Adipocyte (in vitro differentiated cells): ENCODE measurements at places on chromosomes 13 and 19.

GRCh38 chr19:7216373-7216902 is 77.8 kb downstream of the INSR start:
- DNase-seq: no peak

DNA sequence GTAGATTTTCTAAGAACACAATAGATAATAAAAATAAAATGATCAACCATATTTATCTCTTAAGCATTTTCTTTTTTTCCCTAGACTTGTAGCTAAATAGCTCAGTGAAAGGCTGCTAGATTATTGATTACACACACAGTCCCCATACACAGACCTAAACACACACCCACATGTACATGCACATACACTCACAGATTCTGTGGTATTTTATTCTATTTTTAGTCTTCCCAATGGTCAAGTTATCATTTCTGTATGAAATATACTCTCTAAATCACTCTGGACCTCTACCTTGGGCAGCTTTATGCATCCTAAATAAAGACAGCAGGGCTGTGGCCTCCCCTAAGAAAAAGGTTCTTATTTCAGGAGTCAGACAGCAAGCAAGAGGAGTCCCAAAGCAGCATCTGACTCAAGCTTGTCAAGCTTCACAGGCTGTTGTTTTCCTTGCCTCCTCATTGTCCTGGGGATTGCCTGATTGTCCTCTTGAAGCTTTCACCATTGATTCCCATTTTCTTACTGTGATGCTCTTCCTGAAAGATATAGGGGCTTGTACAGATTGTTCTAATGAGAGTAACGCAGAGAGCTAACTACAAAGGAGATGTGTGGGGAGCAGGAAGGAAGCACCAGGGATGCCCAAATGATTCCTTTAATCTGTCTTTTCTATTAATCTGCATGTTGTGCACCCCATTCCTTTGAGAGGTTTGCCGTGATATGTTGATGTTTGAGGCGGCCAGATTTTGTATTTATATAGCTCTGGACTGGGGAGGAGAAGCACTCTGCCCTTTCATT is 986.5 kb downstream of the PCDH17 start:
- DNase-seq: no peak

DNA sequence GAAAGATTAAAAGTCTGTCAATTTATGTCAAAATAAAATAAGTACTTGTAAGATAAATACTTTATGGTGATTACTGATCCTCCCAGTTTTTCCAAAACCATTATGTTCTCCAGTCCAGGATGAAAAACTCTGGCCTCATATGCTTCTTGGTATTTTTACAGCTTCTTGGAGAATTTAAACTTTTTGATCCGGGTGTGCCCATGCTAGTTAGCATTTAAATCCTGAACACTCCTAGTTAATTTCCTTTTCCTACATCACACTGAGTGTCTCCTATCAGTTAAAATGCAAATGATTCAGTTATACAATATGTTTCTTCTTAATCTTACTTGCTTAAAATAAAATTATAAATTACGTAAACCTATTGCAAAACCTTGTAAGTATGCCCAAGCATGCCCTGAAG is 499.9 kb upstream of the SLITRK6 start:
- no peak for DNase-seq

DNA sequence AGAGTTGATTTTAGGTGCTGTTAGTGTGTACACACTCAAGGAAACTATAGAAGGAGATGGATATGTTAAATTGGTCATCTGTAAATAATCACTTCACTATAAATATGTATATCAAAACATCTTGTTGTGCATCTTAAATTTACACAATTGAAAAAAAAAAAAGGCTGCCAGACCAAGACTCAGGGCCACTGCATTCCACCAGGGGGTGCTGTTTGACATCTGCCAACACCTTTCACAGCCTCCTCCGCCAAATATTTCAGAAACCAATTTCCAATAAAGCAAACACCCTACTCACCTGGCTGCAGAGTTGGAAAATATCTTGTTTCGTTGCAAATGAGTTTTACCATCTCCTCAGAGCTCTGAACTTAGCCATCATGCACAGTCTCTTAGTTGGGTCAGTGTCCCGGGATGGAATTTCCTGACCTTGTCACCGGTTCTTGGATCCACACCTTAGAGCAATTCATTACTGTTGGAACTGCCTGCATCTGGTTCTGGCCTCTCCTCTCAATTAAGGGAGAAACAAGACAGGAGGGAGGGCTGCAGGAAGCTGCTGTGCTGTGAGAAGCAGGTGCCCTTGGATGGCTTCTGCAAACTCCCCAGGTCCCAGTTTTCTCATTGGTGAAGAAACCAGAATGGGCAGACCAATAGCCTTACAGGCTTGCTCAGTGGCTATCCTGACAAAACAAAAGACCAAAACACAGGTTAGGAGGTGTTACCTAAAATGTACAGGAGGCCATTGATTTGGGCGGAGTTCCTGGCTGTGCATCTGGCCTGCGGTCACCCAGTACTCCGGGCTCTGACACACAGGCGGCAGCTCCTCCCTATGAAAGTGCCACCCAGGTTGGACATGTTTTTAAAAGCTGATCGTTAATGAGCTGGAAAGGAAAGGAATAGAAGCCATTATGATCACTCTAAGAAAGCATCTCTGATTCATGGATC is 746.6 kb downstream of the UQCRFS1 start:
- peak; percentile 66 for DNase-seq

DNA sequence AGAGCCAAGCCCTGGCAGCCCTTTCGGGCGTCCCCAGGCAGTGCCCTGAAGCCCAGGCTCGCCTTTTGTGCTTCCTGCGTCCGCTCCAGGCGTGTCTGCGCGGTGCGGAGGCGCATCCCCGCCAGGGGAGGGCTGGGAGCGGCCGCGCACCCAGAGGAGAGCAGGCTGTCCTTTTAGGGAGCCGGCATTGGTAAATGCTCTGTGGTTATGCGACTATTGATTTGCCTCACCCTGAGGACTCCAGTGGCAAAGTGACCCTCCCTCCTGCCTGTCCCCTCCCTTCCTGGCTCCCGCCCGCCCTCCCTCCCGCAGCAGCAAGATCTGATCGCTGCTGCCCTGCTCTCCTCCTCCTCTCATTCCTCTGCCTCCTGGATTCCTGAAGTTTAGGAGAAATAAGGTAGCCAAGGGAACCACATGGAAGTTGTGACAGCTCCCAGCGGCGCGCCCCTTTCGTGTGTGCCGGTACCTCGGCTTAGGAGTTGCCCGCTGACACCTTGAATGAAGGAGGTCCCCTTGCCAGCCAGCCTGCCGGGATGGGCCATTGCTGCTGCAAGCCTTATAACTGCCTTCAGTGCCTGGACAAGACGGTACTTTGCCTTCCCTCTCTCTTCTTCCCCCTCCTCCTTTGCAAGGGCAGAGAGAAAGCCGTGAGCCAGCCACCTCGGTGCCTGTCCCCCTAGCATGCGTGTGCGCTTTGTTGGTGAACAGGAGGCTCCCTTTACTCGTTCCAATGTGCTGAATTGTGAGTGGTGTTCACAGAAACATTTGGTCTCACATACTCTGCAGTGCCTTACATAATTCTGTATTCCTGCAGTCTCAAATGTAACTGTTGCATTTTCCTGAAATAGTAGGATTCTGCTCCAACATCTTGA is 166.9 kb downstream of the SLC7A1 start:
- DNase-seq: peak; percentile 43

DNA sequence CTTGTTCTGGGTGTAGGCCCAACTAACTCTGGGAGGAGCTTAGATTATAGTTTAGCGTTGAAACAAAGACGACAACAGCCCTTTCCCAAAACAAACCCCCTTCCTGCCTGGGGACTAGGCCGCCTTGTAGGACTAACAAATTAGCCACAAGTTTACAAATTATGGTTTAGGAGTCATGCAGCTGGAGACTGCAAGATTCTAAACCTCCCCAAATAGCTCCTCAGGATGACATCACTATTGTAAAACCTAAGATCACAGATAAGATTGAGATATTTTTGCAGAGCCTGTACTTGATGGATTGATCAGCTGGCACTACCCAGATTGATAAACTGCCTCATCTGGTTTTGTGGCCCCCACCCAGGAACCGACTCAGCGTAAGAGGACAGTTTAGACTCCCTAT is 2.3 kb upstream of the SLC25A15 start:
- peak; percentile 10 for DNase-seq

DNA sequence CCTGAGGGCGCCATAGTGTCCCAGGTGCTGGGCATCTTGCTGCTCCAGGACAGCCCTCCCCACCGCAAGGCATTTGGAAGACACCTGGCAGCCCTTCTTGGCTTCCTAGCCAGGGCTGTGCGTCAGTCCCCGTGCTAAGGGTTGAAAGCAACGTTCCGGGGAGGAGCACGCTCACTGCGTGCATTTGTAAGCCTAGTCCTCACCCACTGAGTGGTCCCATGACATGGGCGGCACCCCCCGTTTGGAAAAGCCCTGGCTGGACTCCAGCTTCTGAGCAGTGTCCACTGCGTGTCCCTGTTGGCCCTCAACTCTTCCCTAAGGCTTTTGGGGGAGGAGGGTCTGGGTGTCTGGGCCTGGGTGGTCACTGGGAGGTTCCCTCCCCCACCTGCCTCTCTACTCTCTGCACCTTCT is 76.3 kb upstream of the GPR183 start:
- DNase-seq: no peak

DNA sequence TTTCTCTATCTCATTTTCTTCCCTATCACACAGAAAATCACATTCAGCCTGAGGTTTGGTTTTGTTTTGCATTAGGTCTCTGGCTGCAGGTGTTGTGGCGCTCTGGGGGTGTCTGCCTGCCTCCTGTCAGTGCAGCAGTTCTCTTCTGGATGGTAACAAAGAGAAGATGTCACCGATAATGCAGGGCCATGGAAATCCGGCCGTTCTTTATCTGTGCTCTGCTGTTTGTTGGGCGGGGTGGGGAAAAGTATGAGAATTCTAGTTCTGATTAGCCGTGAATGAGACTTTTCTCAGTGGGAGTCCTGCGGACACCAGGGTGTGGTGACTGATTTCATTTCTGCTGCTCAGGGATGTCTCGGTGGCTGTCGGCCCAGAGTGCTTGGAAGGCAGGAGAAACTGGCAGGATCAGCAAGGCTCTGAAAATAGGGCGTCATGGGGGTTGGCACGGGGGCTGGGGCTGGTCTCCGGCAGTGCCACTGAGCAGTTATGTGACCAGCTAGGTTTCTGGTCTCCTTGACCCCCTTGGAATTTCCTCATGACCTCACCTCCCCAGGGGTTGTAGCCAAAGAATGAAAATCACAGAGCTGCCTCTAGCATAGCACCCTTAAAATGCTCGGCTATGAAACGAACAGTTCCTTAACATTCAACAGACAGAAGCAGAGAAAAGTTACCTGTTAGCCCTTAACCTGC is 5.0 kb downstream of the RNF113B start:
- DNase-seq: peak; percentile 44

DNA sequence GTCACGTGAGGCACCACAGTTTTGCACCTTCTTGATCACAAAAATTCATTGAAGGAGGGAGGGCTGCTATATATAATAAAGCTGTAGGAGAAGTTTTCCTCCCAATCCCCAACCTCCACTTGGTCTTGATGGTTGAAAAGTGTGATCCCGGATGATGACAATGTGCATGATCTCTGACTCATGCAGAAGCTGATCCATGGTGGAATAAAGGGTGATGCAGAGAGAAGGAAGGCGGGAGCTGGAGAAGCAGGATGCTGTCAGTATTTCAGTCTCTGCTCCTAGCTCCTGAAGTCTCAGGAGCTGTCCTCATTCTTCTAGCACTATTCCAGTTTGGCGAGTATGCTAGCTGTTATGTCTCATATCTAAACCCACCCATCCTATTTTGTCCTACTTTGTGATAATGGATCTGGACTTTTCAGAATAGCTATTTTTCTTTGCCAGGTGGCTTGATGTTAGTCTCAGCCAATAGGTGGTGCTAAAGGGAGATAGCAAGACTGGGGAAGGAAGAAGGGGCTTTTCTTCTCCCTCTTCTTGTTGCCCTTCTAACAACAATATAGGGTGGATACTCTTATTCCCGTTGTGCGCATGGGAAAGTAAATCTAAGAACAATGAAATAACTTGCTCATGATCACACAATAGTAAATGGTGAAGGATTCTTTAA is 65.6 kb upstream of the HTR2A start:
- DNase-seq: no peak

GRCh38 chr19:2623798-2624197 is 78.7 kb downstream of the GNG7 start:
- no peak for DNase-seq

DNA sequence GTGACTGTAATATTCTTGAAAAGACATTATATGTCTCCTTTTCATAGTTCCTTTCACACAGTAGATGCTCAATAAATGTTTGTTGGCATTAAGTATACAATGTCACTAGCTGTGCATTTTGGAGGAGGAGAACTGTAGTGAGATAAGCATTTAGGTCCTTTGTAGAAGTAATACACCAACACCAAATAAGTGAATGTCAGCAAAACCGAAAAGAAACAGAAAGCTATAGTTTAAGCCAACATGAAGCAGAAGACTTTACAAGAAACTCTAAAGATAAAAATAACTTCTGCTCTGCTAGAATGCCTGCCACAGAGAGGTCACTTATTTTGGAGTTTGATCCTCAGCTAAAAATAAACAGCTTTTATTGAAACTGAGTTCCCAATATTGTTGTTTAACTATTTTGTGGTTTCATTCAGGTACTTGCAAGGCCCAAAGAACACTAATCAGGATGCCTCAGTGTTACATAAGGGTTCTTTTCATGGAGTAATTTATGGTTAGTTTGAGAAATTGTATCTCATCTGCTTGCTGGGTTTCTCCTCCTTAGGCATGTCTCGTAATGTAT is 86.2 kb downstream of the STARD13 start:
- no peak for DNase-seq

- DNase-seq: no peak
These were observed 10.8 kb upstream of the CEACAM1 start for GRCh38 chr19:42538841-42539709.

DNA sequence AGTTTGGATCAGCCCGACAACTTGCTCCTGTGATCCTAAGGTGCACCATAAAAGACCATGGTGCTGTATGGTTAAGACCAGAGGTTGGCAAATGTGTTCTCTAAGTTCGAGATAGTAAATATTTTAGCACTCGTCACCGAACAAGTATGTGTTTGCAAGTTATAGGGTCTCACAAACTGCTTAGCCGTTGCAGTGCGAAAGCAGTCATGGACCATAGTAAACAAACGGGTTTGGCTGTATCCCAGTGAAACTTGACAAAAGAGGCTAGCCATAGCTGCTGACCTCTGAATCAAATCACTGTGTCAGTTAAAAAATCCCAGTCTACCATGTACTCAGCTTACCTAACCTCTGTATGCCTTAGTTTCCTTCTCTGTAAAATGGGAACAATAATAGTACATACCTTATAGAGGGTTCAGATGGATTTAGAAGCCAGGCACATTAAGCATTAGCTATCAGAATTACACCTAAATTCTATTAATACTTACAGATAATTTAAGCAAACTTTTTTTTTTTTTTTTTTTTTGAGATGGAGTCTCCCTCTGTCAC is 72.1 kb downstream of the IPO5 start:
- no peak for DNase-seq

GRCh38 chr19:18650468-18651041 is 13.7 kb downstream of the KLHL26 start:
- DNase-seq: peak; percentile 66

DNA sequence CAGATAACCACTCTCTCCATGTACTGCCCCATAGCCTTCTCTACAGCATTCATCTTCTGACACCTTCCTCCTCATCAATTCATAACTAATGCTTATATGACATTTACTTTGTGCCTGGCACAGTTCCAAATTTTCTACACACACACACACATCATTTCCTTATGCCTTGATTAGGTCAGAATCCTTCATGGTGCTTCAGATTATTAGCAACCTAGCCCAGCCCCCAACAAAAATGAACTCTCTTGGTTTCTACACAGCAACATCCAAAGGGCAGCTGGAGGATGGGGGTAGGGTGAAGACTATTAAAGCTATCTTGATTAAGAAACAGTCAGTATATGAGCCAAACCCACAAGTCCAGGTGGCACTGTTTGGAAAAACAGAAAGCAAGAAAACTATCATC is 3.7 kb downstream of the RUBCNL start:
- no peak for DNase-seq

GRCh38 chr19:51784922-51785690 is 9.9 kb upstream of the FPR3 start:
- peak; percentile 15 for DNase-seq
